Putamen (tissue), 1 donor: ENCODE measurements at places on chromosomes 3 and 15.

DNA sequence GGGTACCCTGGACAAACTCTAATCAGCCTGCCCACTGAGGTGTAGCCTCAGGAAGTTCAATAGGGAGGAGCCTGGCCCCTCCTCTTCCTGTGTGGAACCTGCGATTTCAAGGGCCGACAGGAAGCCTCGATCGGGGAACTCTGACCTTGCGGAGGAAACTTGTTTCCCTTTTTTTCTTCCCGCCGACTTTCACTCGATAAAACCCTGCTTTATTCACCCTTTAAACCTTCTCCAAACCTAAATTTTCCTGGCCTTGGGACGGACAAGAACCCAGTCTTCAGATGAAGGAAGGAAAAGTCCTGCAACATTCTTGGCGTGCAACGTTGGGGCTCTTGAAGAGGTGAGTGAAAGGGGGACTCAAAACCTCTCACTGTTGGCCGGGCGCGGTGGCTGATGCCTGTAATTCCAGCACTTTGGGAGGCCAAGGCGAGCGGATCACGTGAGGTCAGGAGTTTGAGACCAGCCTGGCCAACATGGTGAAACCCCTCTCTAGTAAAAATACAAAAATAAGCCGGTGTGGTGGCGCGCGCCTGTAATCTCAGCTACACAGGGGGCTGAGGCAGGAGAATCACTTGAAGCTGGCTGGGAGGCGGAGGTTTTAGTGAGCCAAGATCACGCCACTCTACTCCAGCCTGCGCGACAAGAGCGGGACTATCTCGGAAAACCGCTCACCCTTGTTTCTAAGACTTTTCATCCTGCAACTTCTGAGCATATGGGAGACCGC is 208.2 kb downstream of the ZNF385D start:
- DNase-seq, result no peak

DNA sequence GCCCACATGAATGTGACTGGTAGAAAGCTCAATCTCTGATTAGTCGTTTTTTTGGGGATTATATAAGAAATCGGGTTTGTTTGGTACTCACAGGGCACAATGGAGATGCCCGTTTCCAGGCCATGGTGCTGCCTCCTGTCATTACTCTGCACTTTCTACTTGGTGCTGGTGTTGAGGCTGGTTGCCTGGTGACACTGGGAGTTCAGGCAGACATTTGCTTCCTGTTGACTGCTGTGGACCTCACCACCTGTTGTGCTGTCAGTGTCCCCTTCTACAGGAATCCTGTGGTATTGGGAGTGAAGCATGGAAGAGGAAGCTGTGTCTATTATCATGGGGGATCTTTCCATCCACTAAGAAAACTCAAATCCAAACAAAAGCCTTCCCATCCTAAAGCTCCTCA is 227.2 kb upstream of the TBL1XR1 start:
- no peak for DNase-seq

DNA sequence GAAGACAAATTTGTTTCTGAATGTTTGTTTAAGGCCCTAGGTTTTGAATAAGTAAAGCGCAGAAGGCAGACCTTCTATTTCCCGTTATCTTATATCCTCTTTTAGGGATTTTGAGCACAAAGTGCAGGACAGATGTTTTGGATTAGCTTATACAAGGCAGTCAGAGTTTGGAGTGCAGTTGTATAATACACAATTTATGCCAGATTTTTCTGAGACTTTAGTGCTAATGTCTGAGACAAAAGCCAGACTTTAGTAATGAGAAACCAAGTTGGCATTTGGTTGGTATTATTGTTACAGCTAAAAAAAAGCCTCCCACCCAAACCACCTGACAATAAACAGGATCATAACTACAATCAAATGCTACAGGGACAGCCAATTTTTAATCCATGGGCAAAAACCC is 309.9 kb upstream of the SATB1 start:
- no peak for DNase-seq

GRCh38 chr3:177835917-177836316 is 638.6 kb upstream of the TBL1XR1 start:
- DNase-seq, result no peak

DNA sequence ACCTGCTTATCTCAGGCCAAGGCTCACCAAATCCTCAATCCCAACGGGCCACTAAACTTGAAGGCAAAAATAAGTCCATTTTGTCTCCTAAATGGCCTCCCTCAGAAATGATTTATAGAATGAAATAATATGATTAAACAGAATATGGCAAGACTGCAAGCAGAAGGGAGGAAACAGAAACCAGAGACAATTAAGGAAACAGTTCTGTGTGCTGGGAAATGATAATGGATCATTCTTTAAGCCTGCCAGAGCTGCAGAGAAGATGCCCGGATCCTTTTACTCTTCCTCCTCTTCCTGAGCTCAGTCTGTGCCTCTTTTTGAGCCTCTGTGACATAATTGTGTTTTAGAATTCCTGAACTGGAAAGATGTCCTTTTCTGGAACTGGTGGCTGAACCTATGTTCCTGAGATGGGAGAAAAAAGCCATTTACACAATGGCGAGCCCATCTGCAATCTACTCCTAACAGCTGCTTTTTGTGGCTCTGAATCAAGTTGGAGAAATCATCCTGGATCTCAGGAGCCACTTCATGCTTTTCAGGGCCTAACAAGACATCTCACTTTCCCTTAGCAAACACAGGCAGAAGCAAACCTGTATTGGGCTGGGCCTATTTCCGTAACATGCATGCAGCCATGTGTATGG is 2.8 kb upstream of the ABHD2 start:
- no peak for DNase-seq

DNA sequence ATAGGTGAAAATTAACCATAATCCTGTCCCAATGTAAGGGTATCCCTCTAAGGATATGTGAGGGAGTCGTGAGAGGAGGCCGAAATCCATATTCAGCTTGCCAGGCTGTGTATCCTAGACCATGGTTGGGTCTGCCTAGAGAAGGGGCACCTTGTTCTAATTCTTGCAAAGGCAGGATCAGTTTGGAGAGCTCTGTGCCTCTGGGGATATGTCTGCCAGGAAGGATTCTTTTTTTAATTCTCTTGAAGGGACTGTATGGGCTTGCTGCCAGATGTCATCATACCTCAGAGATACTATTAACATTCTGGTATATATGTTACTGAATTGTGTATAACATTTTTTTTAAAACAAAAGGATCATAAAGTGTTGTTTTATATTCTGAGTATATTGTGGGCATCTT is 2.4 kb downstream of the ATP1B3 start:
- DNase-seq, result no peak

DNA sequence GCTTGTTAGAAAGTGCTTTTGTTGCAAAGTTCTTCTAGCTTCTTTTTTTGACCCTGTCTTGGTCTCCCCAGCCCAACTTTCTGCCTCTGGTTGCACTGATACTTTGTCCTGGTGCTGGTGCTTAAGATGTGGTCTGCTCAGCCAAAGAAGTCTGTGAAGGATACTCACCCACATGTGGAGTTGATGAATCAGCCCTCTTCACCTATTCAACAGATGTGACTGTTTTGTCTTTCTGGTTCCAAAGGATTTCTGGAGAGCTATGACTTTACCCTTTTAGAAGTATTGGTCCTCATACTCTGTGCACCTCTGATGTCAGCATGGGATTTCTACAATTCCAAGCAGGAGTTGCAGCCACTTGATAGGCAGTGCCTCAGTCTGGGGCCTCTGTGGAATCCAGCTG is 84.1 kb downstream of the PCCB start:
- DNase-seq, result no peak

- no peak for DNase-seq
Measured at GRCh38 chr3:150376001-150376848, 31.9 kb upstream of the TSC22D2 start.

DNA sequence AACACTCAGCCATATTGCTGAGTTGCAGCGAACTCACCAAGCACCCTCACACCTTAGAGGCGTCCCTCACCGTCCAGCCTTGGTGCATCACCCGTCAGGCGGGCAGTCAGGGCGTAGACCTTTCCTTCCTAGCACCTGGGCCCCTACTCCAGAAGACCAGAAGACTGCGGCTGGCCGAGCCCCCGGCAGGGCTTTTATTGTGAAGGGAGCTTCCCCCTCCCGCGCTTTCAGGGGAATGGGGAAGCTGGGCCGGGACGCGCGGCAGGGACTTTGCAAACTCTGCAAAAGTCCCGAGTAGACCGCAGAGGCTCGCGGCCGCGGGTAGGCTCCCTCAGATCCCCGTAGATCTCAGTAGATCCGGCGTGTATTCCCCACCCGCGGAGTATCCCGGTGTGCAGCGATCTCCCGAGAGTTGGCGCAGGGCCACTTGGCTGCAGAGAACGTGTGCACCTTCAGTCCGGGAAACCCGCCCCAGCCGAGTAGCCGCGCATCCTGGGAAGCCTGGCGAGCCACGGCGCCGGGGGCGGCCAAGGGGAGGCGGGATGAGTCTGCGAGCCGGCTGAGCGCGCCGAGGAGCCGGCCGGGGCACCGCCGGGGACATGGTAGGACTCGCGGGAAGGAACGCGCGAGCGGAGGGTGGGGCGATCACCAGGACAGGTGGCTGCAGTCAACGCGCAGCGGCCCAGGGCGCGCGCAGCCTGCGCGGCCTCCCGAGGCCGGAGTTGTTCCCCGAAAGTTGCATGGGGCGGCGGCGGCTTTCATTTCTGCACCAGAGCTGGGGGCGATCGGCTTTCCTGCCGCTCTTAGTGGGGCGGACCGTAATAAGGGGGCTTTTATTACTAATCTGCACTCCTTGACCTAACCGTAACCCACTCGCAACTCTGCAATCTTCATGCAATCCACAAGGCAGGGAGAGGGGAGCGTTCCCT is at the start of gene GASK1A:
Gene GASK1A (plus strand): TSS at position 268 of the 929 bp plus-strand sequence. CDS start 332 bp downstream, at position 600.
- no peak for DNase-seq

- DNase-seq, result no peak
Measured at GRCh38 chr3:120471643-120472042, 20.9 kb upstream of the FSTL1 start.

- no peak for DNase-seq
Measured at GRCh38 chr3:177640319-177640965, 443.2 kb upstream of the TBL1XR1 start.

DNA sequence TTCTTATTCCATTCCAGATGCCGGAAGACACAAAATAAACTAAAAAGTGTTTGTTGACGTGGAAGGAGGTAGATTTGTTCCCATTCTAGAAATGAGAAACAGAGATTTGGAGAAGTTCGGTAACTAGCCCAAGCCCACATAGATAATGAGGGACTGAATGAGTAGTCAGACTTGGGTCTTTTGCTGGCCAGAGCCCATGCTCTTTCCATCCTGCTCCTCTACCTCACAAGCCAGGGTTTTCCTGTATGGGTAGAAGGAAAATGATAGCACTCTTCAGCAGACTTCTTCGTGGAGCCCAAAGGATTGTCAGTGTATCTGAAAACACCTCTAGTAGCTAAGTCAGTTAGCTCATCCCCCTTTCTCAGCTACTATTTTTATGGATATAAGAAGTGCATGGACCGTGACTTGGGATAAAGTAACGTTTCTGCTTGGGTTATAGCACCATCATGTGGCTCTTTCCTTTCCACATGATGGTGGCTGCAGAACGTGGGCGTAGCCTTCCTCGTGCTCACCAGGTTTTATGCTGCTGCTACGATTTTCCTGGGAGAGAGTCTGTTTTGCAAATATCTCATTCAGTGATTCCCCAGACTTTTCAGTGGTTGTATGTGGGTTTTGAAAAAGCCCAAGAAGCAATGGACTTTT is 84.6 kb downstream of the DGKG start:
- peak; percentile 39 for DNase-seq

DNA sequence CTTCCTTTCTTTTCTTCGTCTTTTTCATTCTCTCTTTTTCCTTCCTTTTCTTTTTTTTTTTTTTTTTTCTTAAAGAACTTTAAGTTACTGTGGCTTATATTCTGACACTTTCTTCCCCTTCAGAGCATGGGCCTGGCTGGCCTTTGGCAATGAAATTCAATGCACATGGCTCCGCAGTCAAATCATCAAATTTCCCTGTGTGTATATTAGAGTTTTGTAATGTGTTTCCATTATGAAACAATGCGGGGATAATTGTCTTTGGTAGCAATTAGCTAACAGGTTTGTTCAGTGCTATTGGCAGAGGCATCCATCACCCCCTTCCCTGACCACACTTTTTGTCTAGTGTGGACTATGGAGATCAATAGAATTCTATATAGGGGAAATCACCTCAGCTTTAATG is 80.5 kb downstream of the CDIN1 start:
- no peak for DNase-seq

DNA sequence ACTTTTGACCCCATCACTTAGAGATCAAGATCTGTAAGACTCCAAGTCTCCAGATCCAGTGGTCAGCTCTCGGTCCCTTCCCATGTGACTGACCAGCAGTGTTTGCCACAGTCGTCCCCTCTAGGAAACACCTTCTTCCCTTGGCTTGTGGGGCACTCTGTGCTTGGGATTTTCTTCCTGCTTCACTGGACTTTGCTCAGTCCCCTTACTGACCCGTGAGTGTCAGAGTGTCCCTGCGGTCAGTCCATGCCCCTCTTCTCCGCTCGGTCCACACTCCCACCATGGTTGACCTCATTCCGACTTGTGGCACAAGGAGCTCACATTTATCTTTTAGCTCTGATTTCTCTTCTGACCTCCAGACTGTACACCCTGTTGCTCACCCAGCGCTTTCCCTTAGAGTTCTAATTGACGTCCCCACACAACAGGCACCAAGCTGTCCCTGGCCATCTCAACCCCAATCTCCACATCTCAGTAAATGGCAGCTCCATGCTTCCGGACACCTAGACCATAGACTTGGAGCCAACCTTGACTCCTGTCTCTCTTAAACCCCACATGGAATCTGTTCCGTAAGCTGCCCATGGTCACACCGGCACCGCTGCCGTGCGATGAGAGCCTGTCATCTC is 67.9 kb downstream of the APBA2 start:
- no peak for DNase-seq

- no peak for DNase-seq
Measured at GRCh38 chr15:74131628-74132413, 1.4 kb downstream of the ISLR2 start.

DNA sequence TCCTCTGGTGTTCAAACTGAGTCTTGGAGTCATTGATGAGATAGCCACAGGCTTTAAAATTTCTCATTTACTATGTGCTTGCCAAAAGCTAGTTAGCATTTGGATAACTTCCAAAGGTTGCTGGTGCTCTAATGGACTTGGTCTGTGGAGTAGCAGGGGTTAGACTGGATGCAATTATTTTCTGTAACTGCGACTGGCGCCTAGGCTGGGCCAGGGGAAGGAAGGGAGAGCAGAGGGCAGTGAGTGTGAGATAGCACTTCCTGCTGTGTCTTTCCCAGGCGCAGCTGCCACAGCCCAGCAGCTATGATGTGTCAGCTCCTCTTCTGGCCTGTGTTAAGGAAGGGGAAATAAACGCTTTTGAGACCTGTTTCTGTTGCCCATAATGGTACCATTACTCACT is 98.6 kb downstream of the MYRIP start:
- DNase-seq, result no peak

- no peak for DNase-seq
Measured at GRCh38 chr15:56950979-56951378, 32.5 kb downstream of the TCF12 start.

GRCh38 chr3:34279901-34280300 is 481.5 kb downstream of the PDCD6IP start:
- no peak for DNase-seq
